ENCODE measurements at places on chromosomes 1 and 21.

DNA sequence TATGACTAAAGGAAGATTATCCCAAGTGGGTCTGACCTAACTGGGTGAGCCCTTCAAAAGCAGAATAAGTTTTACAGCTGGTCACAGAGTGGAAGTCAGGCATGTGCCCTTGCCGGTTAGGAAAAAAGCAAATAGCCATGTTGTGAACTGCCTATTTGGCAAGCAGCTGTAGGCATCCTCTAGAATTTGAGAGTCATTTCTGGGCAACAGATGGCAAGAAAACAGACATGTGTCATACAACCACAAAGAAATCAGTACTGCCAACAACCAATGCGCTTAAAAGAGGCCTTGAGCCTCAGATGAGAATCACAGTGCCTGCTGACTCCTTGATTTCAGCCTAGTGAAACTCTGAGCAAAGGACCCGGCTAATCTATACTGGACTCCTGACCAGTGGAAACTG, 26.8 kb downstream of the LRRC53 start:
- DNase-seq, result no peak

DNA sequence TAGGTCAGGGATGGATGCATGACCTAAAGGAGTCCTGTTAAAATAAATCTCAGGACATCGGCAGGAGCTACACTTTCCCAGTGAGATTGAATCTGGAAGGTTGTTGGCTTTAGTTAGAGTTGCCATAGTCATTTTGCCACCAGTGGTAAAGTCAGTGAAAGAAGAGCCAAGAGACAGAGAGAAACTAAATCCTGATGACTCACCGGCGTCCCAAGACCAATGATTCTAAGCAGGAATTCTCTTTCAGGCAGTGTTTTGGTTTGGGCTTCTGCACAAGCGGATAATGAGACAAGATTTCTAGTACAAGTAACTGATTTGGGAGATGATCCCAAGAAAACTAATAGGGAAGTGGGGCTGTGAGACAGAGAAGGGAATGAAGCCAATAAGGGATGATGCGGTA, 88.8 kb upstream of the ETS2 start:
- DNase-seq, result no peak

- no peak for DNase-seq
These were observed 3.9 kb downstream of the SELENBP1 start for GRCh38 chr1:151368393-151369301.

DNA sequence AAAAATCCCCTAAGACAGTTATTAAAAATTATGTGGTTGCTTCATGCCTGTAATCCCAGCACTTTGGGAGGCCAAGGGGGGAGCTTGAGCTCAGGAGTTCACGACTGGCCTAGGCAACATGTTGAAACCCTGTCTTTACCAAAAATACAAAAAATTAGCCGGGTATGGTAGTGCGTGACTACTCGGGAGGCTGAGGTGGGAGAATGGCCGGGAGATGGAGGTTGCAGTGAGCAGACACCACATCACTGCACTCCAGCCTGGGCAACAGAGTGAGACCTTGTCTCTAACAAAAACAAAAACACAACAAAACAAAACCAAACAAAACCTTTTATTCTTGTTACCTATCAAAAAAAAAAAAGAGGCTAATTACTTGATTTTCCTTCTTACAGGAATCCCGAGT, 2.1 kb downstream of the ELK4 start:
- no peak for DNase-seq

DNA sequence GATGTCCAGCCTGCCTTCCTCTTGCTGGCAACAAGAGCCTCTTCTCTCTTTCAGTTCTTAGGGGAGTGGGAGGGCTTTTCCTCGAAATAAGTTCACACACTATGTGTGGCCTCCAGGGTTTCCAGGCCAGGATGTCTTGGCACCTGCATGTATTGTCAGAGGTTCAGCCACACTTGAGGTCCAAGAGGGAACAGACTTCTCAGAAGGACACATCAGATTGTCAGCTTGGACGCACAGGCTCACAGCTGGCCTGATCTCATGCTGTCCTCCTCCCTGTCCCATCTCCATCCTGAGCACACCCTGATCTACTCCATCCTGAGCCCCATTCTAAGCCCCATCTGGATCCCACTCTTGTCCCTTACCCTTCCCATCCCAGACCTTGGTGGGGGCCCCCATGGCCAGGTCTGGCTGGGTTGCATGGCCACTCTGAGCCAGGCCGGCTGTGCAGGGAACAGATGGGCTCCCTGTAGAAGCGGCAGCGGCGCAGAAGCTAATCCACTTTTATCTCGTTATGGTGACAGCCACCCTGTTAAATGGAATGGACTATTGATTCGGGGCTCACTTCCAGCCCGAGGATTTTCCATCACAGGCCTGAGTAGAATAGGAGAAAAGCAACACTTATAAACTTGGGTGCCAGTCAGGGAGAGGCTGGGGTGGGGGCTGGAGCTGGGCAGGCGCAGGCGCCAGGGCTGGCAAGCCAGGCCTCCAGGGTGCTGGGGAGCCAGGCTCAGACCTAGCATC, 85.1 kb upstream of the CSF3R start:
- DNase-seq, result no peak

DNA sequence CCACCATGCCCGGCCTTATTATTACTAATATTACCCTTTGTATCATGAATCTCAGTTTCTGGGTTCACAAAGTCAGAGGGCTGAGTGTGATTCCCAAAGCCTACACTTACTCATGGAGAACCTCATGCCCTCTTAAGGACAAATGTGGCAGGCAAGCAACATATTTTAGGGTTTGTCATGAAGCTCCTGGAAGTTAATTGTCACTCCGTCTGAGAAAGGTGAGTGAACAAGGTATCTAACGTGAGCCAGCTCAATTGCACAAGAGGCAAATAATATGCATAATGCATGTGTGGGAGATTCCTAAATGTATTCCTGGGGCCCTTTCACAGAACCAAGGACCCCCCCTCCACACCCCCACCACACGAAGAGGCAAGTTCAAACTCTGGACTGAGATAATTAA, 10.1 kb upstream of the TIAM1 start:
- DNase-seq, result no peak

DNA sequence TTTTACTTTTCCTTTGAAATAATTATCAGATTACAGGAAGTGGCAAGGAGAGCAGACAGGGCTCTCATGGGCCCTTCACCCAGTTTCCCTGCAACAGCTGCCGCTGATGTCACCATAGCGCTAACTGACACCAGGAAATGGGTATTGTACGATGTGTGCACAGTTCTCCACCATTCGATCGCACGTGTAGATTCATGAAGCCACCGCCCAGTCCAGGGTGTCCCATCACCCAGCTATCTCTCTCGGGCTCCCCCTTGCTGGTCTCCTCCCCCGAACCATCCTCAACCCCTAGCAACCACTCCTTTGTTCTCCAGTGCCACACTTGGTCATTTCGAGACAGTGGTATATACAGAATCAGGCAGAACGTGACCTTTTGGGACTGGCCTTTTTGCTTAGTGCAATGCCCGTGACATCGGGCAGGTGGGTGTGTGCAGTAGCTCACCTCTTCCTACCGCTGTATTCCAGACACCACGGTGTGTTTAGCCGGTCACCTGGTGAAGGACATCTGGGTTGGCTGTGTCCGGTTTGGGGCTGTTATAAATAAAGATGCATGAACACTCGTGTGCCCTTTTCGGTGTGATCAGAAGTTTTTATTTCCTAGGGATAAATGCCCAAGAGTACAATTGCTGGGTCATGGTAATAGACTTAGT, 118.4 kb downstream of the CRYAA start:
- DNase-seq, result no peak

DNA sequence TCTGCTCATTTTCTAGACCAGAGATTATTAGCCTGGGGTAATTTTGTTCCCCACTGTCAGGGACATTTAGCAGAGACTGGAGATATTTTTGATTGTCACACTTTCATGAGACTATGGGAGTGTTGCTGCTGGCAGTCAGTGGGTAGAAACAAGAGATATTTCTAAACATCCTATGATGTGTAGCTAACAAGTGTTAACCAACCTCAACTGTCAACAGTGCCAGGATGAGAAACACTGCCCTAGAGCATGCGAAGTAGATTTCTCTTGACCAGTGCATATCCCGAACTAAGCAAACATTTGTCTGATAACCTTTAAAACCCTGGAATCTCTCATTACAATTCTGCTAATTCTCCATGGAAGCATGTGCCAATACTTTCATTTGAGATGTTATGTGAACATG, 607.4 kb upstream of the TMPRSS15 start:
- DNase-seq, result no peak

GRCh38 chr1:227300682-227301081, 17.6 kb downstream of the CDC42BPA start:
- DNase-seq, result no peak

DNA sequence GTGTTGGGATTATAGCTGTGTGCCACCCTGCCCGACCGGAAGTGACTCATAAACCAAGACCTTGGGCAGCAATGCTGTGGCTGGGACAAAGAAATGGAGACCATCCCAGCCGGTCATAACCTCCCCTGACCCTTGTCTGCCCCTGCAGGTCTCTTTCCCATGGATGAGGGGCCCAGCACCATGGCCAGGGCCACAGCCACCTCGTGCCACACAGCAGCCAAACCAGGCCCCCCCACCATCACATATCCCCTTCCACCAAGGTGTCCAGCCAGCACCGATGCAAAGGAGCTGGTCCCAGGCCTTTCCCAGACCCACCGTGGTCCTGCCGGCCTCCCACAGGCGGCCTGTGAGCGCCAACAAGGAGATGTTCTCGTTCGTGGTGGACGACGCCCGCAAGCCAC, 42.2 kb downstream of the FHAD1 start:
- no peak for DNase-seq

DNA sequence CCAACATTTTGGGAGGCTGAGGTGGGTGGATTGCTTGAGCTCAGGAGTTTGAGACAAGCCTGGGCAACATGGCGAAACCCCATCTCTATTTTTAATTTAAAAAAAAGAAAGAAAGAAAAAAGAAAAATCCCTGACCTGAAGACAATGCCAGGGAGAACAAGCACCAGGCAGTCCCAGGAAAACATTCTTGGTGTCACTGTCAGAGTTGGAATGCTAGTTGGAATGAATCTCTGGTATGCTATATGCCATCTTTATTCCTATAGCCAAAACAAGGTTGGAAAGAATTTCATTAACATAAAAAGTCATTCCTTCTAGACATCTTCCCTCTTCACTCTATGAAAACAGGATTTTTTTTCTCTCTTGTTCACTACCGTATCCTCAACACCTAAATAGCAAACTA, 2.8 kb downstream of the DNAJC8 start:
- no peak for DNase-seq

GRCh38 chr1:182259229-182259872, 132.2 kb downstream of the GLUL start:
- DNase-seq, result no peak

GRCh38 chr1:186283374-186283773, 91.7 kb downstream of the TPR start:
- DNase-seq, result no peak

DNA sequence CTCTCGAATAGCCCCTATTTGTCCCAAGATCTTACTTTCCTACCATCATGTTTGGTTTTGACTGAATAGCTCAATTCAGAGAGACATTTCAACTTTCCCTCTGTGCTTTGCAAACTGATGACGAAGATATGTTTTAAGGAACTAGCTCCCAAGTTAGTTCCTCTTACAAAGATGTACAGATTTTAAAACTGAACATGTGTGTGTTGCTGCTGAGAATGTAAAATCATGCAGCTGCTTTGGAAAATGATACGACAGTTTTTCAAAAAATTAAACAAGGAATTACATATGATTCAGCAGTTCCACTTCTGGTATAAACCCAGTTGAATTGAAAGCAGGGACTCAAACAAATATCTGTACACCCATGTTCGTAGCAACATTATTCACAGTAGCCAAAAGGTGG, 33.6 kb downstream of the KIF26B start:
- DNase-seq, result no peak

DNA sequence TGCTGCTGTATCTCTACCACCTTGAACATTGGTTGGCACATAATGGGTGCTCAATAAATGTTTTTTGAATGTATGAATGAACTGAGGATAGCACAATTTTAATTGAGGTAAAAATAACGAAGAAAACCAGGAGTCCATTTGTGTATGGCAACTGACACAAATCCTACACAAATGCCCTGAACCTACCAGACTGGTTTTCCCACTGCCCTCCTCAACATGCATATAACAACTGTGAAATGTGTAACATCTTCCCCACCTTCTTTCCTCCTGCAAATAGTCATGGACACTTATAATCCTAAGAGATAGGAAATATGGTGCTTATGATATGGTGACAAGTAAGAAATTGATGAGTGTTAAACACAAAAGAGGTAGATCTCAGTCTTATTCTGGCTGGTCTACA, 9.9 kb upstream of the LMO4 start:
- DNase-seq, result no peak

GRCh38 chr1:204929487-204930154, 59.0 kb downstream of the NFASC start:
- no peak for DNase-seq

DNA sequence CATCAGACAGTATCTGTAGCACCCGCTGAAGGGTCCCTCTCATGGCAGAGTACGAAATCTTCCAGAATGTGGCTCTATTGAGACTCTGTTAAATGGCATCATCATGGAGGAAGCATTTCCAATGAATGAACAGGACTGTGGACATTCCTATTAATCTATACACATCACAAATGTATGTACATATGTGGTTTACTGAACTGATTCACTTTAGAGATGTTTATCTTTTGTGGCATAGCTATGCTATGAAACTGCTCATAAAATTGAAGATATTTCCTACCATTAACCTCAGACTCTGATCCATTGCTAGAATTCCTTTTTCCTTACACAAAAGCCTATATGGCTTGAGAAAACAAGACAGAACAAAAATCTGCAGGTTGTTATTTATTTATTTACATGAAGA, 259.6 kb upstream of the RRP15 start:
- no peak for DNase-seq

- DNase-seq, result no peak
These were observed 4.8 kb upstream of the HES5 start for GRCh38 chr1:2534687-2535441.

GRCh38 chr1:7117399-7118281, 332.4 kb downstream of the CAMTA1 start:
- peak; percentile 75 for DNase-seq

GRCh38 chr1:55445416-55445815, 230.3 kb upstream of the USP24 start:
- DNase-seq, result no peak

GRCh38 chr1:201360486-201360885, 17.0 kb downstream of the TNNT2 start:
- DNase-seq, result no peak

DNA sequence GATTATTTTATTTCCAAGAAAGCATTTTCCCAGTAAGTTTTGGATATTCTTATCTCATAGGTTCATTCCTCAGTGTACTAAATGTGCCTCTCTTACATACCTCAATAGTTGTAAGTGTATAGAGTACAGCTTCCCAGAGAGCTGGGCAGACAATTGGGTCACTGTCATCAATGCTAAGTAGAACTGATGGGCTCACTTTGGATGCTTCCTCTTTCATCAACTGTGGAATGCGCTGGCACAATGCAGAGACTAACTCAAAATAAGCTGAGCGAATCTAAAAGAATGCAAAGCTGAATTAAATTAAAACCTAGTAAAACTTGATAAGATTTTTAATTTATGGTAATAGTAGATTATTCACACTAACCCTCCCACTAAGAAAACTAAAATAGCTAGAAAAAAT, 21.5 kb downstream of the LTN1 start:
- no peak for DNase-seq

- DNase-seq, result no peak
These were observed 2.3 kb upstream of the GADD45A start for GRCh38 chr1:67682659-67683197.

Measured in iPS DF 19.7 (cell line).